ENCODE measurements at places on chromosomes 7 and 10.
A peak's percentile ranks its signal among the peaks of the same experiment; 100 is the strongest.

GRCh38 chr10:59018977-59019376, 157.5 kb upstream of the PHYHIPL start:
- DNase-seq = peak; percentile 16

GRCh38 chr7:157893535-157894044, 556.8 kb downstream of the DNAJB6 start:
- no peak for DNase-seq

DNA sequence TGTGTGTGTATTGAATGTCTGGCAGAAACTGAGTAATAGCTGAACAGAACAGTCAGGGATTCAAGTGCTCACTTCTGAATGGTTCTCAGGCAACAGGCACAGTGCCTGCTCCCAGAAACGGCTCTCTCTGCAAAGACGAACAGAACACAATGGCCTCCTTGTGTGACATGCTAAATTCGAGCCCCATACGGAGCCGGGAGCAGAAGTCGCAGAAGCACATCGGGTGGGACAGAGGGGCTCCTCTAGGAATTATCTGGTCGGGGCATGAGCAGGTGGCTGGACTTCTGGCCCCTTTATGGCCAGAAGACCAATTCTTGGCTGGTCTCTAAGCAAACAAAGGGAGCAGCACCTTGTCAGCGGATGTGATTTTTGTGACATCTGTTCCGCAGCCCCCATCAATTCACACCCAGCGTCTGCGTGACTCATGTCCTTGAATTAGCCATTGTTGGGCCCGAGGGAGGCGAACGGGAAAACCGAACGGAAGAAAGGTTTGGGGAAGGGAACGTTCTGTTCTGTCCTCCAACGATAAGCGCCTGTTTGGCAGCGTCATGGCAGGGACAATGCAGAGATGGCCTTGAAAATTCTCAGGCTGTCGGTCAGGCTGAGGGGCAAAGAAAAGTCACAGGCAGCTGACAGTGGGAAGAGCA, 47.3 kb upstream of the NPTX2 start:
- no peak for DNase-seq

GRCh38 chr10:113161066-113161465, 211.0 kb downstream of the TCF7L2 start:
- DNase-seq = no peak

DNA sequence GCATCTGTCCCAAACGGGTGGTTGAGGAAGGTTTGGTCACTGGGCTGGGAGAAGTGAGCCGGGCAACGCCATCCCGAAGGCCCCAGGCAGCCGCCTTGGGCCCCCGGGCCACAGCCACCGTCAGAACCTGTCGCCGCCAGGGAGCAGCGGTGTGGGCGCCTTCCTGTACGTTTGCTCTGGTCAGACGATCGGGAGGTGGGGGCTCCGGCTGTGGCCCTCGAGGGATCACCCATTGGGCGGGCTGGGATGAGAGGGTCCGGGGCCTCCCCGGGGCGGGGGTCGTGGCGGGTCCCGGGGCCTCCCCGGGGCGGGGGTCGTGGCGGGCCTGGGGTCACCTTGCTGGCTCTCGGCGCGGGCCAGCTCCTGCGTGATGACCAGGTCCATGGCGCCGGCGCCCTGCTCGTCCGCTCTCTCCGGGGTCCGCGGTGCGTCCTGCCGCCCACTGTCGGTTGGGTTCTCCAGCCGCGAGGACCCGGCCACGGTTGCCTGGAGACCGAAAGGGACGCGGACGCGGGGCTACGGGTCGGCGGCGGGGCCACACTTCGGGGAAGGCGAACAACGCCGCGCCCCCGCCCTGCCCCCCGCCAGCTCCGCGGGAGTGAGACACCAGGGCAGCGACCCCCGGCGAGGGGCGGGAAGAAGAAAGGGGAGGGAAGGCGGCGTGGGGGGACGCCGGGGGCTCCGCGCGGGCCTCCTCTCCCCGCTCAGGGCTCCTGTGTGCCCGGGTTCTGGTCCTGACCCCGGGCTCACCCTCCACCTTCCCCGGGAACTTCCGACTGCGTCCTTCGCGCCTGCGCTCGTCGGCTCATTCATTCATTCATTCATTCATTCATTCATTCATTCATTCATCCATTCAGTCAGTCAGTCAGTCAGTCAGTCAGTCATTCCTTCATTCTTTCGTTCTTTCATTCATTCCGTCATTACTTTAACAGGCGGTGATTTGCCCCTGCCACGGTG, at the start of gene CFAP46:
Gene CFAP46 (minus strand): TSS at position 470 of the 957 bp plus-strand sequence. CDS start 86 bp downstream, at position 384.
- peak; percentile 74 for DNase-seq

DNA sequence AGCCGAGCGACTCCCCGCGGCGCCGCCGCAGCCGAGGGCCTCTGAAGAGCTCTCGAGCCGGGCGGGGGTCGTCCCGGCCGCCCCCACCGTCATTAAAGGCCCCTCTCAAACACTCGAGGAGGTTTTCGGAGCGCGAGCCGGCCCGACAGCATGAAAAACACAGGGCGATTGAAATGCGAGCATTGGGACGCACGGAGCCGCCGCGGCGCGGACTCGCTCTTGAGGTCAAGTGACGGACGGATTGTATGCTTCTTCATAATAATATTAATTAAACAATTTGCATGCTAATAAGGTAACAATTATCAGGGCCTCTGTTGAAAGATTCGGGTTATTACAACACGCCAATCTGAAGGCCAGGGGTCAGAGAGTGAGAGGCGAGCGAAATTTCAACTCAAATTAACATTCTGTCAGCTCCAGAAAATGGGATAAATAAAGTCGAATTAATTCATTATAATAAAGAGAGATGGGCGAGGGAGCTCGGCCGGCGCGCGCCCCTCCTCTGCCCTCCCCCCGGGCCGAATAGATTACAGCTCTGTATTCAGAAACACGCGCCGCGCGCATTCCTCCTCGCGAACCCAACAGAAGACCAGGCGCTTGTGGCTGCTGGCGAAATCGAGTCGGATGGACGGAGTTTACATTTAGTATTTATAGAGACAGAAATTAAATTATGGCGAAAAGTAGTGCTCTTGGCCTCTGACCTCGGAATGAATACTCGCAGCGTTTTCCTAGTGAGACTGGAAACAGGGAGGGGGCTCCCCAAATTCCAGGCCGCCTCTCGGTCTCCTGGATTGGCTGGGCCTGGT, 2.1 kb upstream of the UNCX start:
- no peak for DNase-seq

DNA sequence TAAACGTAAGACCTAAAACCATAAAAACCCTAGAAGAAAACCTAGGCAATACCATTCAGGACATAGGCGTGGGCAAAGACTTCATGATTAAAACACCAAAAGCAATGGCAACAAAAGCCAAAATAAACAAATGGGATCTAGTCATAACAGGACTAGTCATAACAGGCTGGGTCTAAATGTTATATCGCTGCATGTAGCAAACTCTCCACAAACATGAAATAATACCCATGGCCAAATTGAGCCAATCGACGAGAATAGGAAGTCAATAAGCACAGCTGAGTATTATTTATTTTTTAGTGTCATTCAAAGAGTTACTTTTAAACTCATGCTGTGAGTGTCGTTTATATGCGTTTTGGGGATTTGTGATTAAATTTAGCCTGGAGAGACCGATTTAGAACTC, 225.1 kb downstream of the TFEC start:
- DNase-seq = no peak

- peak; percentile 43 for DNase-seq
Observed at GRCh38 chr10:33178026-33178755, 156.3 kb downstream of the NRP1 start.

- DNase-seq = no peak
Observed at GRCh38 chr10:94725871-94726270, 36.6 kb upstream of the CYP2C19 start.

- DNase-seq = no peak
Observed at GRCh38 chr10:121452581-121452980, 145.7 kb downstream of the FGFR2 start.

DNA sequence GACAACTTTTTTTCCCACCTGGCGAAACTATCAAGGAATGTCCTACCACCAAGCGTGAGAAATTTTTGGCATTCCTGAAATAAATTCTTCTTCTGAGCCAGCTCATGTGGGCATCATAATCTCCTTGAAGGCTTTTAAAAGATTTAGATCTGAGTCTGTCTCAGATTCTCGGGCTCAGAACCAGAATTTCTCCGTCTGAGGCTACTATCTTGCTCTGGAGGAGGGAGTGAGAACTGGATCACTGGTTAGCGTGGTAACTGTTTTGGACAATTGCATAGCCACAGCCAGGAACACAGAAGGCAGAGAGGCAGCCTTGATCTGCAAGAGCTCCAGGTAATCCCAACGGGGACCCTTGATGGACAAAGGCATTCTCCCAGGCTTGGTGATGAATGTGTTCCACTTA, 1.0 kb upstream of the PLAC9 start:
- DNase-seq = no peak

GRCh38 chr7:122013065-122013464, 131.0 kb downstream of the AASS start:
- no peak for DNase-seq

DNA sequence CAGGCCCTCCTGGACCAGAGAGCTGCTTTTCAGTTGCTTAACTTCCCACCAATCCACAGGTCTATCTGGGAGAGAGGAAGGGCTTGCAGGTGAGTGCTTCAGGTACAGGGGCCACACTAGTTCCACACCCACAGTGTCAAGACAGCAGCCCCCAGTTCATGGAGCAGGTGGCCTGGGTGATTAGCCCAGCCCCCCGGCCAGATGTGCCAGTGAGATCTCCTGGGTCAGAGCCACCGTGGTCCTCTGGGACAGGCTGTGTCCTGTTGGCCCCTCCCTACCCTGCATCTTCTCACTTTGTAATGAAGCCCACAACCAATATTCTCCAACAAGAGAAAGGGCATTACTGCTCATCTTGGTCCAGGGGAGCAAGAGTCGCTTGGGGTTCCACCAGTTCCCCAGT, 30.6 kb downstream of the DRGX start:
- no peak for DNase-seq

- no peak for DNase-seq
Observed at GRCh38 chr10:19480353-19480752, 335.9 kb upstream of the PLXDC2 start.

DNA sequence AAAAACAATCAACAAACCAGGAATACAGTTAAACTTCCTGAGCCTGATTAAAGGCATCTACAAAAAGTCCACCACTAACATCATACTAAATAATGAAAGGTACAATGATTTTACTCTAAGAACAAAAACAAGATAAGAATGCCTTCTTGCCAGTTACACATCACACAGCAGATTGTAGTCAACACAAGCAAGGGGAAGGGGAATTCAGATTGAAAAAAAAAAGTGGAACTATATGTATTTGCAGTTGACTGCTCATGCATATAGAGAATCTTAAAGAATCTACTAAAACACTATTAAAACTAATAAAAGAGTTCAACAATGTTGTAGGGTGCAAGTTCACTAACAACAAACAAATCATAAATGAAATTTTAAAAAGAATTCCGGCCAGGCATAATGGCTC, 28.5 kb downstream of the ZNF33B start:
- no peak for DNase-seq

DNA sequence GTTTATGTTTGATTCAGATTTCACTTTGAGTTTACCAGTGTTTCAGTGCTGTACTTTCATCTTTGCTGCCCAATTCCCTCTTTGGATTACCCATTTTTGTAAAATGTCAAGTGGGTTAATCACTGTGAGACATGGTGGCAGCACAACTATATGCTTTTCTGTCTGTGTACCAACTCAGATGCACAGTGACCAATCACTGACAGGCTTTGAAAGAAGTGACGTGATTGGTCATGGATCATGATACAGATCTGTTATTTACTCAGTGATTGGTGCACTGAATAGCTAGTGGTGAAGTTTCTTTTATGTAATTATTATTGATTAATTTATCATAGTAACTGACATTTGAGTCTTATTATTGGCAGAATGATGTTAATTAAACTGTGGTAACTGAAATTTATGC, 126.9 kb downstream of the SDK1 start:
- no peak for DNase-seq

GRCh38 chr7:94738071-94738470, 82.1 kb upstream of the SGCE start:
- no peak for DNase-seq

- no peak for DNase-seq
Observed at GRCh38 chr7:79513261-79513660, 59.8 kb upstream of the MAGI2 start.

DNA sequence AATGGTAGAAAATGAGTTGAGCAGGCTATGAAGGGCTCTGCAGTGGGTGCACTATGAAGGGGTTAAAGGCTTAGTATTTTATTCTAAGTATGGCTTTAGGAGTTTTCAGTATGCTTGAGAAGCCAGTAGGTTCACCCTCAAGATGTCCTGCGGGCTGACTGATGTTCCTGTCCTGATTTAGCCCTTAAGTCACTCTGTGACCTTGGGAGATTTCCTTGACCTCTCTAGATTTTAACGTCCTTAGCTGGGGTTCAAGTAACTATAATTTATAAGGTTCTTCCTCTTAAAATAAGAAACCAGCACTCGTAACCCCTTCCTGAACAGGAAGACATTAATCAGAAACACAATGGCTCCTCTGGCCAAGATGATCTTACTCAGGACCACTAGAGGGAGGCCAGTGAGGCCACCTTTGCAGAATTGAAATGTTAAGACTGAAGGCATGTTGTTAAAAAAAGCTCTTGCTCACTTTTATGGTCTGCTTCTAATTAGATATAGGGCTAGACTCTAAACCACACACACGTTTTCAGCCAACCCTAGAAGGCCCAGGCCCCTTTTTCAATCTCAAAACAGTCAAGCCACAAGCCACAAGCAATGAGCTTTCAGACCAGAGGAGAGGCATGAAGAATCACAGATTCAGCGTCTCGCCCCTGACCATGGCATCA, 41.9 kb downstream of the CDK1 start:
- DNase-seq = peak; percentile 59

DNA sequence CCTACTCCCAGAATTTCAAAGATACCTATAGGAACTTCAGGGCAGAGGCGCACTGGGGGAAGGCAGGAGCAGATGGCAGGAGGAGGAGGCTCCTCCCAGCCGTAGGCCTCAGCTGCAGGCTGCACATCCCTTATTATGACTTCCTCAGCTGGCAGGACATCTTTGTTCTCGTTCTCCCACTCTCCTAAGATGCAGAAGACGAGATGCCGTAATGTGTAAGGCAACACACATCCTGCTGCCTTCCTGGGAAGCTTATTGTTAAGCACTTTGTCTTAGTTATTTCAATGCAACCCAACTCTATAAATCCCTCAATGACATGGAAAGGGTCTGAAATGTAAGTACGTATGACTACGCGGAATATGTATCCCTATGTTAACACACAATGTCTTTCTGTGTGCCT, 599.8 kb upstream of the MGMT start:
- no peak for DNase-seq

DNA sequence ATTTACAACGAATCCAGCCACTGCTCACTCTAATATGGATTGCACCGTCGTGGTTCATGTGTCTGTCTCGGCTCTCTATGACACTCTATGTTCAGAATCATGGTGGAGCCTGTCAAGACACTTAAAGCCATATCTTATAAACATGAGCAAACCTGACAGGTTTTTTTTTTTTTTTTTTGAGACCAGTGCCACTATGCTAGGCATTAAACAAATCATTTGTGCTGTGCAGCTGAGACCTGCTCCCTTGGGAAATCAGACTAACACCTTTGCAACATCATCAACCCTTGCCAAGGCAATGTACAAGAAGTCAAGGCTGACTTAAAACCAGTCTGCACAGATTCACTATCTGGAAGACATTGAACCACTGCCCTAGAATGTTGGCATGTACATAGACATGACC, 181.2 kb upstream of the ANK3 start:
- DNase-seq = no peak

All from adipocyte (in vitro differentiated cells).